ENCODE measurements at places on chromosomes 12 and 14.

DNA sequence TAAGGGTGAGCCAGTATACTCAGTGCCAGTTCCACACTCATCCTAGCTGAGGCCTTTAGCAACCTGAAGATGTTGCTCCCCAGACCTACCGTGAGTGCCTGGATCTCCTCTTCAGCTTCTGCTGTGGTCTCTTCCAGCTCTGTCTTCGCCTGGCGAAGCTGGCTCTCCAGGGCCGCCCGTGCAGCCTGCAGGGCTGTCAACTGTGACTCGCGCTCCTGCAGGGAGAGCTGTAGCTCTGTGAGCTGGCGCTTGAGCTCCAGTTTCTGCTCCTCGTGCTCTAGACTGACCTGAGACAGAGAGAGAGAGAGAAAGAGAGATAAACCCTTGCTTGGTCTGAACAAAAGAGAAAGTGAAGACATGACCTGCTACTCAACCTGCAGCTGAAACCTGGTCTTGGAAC lies 84.0 kb downstream of the PRKAB1 start:
- DNase-seq: no peak

- no peak for DNase-seq
These were observed 58.3 kb downstream of the SMOC1 start for GRCh38 chr14:69937367-69938081.

GRCh38 chr14:81301371-81301770 lies 80.6 kb upstream of the GTF2A1 start:
- no peak for DNase-seq

DNA sequence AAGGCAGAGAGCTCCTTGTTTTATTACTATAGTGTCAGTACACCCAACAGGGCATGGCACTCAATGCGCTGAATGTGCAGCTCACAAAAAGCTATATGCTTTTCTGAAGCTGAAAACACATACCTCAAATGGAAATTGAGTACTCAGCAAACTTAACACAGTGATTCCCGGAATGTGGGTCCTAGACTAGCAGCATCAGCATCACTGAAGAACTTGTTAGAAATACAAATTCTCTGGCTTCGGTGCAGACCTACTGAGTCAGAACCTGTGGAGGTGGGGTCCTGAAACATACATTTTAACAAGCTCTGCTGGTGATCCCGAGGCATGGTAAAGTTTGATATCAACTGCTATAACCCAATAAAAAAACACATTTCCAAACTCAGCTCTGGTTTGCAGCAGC lies 14.9 kb downstream of the RERG start:
- no peak for DNase-seq

- no peak for DNase-seq
These were observed 7.6 kb downstream of the WSCD2 start for GRCh38 chr12:108136697-108137096.

DNA sequence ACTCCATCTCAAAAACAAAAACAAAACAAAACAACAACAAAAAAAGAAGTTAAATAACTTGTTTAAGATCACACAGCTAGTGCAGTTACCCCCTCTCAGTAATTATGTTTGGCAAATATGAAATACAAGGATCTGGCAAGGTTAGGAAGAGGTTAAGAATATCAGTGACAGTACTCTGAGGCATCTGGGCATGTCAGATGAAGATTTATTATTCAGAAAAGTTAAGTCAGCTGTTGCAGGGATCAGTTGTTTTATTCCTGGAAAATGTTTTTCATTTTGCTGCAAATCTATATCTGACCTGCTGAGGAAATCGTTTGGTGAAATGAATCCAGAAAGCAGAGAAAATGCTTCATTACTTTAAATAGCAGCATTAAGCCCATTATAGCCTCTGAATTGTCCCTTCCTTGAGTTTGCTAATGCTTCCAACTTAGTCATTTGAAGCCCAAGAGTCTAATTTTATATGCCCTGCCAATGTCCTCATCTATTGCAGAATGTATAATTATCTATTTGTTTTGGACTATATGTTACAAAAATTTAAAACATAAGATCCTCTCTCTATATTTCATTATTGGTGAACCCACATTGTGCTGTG lies 8.1 kb downstream of the GPX2 start:
- DNase-seq: no peak

DNA sequence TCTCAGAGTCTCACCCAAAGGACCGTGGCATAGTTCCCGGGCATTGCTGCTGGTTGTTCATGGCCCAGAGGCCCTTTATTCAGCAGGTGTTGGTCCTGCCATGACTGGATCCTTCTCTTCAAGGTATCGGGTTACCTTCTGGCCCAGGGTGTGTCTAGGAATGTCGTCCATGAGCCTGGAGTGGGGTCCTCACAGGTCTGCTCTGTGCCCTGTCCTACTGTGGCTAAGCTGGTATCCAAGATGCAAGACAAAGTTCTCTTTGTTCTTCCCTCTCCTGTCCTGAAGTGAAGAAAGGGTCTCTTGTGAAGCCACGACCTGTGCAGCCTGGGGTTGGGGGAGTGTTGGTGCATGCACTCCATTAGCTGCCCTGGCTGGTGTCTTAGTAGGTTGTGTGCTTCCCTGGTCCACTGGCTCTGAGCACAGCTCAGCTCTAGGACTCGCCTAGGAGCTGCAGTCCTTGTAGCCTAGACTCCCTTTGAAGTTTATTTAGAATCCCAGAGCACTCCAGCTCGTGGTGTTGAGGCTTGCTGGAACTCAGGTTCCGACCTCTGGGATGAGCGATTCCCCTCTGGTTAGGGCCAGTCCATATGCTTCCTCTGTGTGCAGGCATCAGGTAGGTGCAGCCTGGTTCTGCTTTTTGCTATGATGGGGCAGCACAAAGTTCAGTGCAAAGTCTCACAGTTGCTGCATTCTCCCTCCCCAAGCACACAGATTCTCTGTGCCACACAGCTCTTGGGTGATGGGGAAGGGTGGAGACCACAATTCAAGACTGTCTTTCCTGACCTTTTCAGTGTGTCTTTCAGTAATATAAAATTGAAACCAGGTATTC lies 117.4 kb downstream of the NUBPL start:
- DNase-seq: no peak

- DNase-seq: no peak
These were observed 45.6 kb downstream of the SCAF11 start for GRCh38 chr12:45944771-45945170.

DNA sequence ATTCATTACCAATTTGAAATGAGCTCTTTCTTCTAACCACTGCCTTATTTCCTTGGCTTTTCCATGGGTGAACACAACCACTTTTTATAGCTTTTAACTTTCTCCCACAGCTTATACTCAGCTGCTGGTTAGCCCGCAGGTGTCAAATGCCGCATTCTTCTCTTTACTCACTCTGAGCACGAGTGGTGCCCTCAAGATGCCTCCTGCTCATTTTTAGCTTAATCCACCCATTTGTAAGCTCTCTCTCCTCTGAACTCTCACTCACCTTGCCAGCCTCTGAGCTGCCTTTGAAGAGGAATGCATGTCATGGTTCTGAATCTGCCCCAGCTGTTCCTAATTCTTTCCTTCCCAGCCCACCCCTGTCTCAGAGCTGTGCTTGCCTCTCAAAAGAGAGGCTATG lies 449.4 kb upstream of the PRICKLE1 start:
- DNase-seq: no peak

GRCh38 chr12:119259484-119259883 lies 75.0 kb upstream of the CCDC60 start:
- DNase-seq: no peak

- DNase-seq: no peak
These were observed 663 bp upstream of the ULK1 start for GRCh38 chr12:131893605-131894312.

GRCh38 chr12:14920475-14921126 lies 17.7 kb downstream of the ERP27 start:
- no peak for DNase-seq

GRCh38 chr12:77025782-77026314 lies 39.5 kb downstream of the E2F7 start:
- no peak for DNase-seq

DNA sequence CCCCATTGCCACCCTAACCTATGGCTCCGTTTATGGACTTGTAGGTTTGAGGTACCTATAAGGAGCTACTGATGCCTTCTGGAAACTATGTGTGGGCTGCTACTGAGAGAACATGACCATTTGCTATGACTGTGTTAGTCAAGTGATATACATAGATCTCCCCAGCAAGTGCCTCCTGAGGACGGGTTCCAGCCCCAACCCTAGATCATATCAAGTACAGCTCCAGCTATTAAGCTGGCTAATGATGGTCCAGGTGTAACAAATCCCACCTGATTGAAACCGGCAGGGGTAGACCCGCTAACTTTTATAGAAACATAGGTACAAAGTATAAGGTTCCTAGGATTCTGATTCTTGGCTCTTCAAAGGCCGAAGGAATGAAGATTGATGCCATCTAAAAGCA lies 23.7 kb downstream of the NINJ2 start:
- DNase-seq: no peak

DNA sequence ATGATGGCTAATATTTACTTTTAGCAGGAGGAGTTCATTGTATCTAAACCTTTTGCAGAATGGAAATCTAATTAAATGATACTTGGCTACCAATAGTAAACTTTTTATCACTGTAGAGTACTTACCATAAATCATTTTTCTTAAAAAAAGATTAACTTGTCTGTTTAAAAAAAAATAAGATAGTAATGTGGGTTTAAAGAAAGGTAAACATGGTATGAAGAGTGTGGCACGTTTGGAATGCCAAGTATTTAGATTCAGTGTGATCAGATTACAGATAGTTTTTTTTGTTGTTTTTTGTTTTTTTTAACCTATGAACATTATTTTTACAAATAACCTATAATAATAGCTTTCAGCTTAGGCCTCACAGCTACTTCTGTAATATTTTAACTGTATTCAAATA lies 25.8 kb downstream of the KTN1 start:
- DNase-seq: no peak

GRCh38 chr14:91305650-91306431 lies 61.3 kb upstream of the GPR68 start:
- DNase-seq: no peak

DNA sequence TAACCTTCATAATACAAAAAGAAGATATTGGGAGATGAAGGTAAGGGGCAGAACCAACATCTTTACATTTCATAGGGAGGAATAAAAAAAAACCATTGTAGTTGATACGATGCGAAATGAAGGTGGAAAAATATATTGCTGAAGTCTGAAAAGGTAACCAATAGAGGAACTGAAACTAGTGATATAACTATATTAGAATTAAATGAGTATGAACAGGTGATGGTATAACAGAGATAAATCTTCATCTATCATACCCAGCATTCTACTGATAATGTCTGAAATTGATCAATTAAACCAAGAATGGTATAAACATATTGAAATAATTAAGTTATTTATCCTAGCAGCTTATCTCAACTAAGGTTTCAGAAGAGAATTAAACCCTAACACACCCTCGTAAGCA lies 332.1 kb downstream of the NELL2 start:
- no peak for DNase-seq

Measured in stimulated activated CD4-positive, alpha-beta T cell treated with anti-CD3 and anti-CD28 coated beads, Interleukin-1b, Interleukin-23, amount 100 ng/mL, for 1 hour (primary cell).